ENCODE measurements at places on chromosomes 6 and 20.

GRCh38 chr20:46894971-46895905 lies 595 bp downstream of the EYA2 start:
- DNase-seq, result no peak

GRCh38 chr6:128078276-128078675 lies 177.4 kb upstream of the THEMIS start:
- DNase-seq, result no peak

GRCh38 chr6:88059191-88059590 lies 11.6 kb downstream of the SPACA1 start:
- DNase-seq, result no peak

- no peak for DNase-seq
Measured at GRCh38 chr20:56974499-56975250, 291.8 kb downstream of the BMP7 start.

- no peak for DNase-seq
Measured at GRCh38 chr20:23009636-23010035, 25.5 kb upstream of the SSTR4 start.

DNA sequence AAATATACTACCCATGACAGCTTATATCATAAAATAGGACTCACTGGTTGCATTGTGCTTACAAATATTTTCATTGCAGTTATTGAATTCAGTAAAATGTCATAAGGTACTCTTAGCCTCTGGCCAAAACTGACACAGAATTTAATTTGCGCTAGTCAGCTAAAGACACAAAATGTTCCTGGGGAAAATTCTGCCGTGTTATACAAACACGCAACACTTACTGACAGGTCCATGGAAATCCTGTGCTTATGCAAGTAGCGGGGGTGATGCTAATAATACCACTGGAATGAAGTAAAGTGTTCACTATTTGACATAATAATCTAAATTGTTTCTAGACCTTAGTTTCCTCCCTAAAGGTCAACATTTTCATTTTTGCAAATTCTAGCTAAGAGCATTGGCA lies 354.4 kb upstream of the RSPO3 start:
- no peak for DNase-seq

- DNase-seq, result no peak
Measured at GRCh38 chr20:59360934-59361333, 60.5 kb downstream of the EDN3 start.

- no peak for DNase-seq
Measured at GRCh38 chr6:36794713-36795065, 44.6 kb downstream of the CPNE5 start.

GRCh38 chr6:188821-189655 lies 103.2 kb upstream of the DUSP22 start:
- peak; percentile 83 for DNase-seq

GRCh38 chr20:9809271-9809670 lies 29.6 kb downstream of the PAK5 start:
- no peak for DNase-seq
